Stimulated activated CD4-positive, alpha-beta T cell treated with anti-CD3 and anti-CD28 coated beads, TNF-alpha, amount 100 ng/mL, for 24 hours (primary cell): ENCODE measurements at places on chromosomes 2 and 18.

DNA sequence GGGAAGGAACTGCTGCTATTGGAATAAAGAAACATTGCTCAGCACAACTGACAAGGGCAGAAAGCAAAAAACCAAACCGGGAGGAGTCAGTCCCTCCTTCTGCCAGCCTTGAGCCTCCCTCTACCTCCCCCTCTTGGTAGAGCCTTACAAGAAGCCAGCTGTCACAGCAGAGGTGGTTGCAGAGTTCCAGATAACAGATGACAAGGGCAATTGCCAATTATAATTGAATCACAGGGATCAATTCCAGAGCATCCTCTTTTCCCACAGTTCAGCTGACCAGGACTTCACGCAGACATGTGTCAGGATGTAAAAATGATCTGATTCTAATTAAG, 548.2 kb upstream of the LRRTM1 start:
- DNase-seq = no peak

DNA sequence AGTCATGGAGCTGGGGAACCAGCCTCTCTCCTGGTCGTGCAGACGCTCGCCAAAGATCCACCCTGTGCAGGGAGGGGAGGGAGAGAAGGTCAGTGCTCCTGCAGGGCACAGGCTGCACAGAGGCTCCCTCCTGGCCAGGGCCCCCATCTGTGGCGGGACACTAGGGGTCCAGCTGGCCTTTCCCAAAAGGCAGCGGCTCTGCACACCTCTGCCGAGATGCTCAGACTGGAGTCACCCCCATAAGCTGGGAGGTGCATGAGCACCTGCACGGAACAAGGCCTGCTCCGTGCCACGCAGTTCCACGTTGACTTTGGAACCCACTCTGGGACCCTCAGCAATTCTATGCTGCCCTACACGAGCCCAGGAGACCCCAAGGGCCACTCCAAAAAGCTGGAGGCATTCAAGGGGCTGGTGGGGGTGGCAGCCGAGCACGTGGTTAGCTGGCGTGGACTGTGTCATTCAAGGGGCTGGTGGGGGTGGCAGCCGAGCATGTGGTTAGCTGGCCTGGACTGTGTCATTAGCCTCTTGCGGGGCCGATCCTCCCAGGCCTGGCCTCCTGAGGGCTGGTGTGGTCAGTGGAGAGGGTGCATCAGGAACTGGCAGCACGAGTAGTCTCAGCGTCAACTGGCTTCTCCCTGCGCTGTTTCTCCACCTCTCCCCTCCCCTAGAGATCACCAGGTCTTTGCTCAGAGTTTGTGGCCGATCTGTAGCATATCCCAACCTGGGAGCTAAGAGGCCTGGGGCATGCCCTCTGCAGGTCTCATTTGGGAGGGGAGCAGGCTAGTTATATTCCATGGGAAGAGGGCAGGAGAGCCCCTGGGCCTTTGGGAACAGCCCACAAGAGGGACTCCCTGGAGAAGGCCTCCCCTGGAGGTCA, 9.8 kb downstream of the SNORC start:
- DNase-seq = no peak

- no peak for DNase-seq
Measured at GRCh38 chr2:113873867-113874266, 16.0 kb upstream of the ACTR3 start.

DNA sequence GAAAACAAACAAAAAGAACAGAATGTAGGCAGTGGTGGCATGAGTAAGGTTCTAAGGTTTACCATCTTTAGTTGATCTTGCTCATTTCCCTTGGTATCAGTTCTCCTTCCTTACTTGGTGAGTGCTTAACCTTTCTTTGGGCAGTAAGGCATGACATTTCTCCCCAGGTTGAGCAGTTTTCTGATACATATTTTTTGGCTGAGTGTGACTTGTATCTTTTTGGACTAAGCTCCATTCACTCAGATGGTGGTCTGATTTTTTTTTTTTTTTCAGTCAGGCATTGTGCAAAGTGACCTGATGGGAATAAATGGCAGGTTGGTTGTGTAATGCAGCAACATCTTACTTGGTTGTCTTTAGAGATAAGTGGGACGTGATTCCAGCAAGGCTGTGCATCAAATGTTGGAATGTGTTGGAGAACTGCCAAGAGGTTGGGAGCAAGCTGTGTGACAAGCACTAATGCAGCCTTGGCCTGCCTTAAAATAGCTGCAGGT, 15.1 kb downstream of the SPTBN1 start:
- DNase-seq = no peak

- DNase-seq = no peak
Measured at GRCh38 chr2:78978340-78978739, 47.2 kb upstream of the REG3G start.

- no peak for DNase-seq
Measured at GRCh38 chr2:74369976-74370375, 10.1 kb downstream of the DCTN1 start.

GRCh38 chr2:161422816-161423403, 6.8 kb downstream of the TBR1 start:
- no peak for DNase-seq

DNA sequence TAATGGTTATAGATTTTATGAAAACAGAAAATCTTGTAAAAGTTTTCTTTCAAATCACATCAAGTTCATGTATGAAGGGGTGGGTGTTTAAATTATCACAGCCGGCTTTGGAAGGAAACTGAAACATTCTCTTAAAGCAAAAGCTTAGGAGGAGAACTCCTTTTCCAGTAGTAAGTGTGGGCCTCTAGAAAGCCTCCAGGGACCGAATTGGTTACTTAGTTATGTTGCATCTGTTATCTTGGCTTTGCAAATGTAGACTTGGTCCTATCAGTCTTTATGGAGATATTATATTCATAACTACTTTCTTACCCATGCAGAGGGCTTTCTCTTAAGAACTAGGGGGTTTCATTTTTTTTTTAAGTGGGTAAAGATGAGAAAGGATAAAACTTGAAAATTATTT, 7.4 kb downstream of the NAB1 start:
- DNase-seq = no peak

DNA sequence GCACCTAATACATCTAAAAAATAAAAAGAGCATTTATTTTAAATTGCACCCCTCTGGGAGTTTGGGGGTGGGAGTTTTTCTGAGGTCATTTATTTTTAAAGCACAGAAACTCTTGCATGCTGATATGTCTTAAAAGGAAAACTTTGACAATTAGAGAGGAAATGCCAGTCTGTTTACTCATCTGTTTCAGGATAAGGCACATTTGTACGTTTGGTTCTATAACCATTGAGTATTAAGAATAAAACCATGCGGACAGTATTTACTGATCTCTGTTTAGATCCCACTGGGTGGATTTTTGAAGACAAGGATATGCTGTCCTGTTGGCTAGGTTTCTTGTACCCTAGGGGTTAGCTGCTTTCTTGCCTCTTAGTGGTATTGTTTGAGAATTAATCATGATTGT, 122.9 kb downstream of the TANC1 start:
- no peak for DNase-seq

- DNase-seq = no peak
Measured at GRCh38 chr2:219284501-219285372, 5.6 kb downstream of the DNAJB2 start.

GRCh38 chr2:158413581-158413980, 43.0 kb downstream of the CCDC148 start:
- no peak for DNase-seq

- no peak for DNase-seq
Measured at GRCh38 chr2:102057502-102058292, 65.9 kb downstream of the IL1R2 start.

DNA sequence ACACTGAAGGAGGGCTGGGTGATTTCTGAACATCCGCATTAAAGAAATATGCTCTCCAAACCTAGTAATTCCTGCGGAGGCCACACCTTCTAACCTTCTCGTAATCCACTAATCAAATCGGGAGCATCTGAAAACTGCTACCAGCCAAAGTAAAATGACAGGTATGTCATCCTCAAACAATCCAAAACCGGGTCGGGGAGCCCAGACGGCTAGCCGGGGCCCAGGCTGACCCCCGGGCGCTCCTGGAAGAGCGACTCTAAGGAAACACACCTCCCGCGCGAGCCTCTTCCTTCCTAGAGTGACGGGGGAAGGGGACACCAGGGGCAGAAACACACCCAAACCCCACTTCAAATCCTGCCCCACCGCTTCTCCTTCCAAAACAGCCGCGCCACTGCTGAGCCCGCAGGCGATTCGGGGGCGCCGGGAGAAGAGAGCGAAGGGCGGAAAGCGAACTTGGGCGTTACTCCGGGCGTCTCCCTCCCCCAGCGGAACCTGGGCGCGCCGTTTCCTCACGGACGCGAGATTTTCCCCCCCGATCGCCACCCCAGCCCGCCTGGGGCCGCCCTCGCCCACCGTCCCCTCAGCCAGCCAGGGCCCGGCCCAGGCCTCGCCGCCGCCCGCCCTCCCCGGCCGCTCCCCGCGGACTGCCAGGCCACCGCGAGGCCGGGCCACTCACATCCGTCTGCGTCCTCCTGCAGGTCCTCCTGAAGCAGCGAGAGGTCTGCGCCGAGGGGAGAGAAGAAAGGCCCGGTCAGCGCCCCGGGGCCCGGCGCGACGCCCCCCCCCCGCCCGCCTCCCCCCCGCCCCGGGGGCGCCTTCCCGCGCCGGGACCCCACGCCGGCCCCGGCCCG, 584 bp downstream of the PPP4R1 start:
- no peak for DNase-seq

DNA sequence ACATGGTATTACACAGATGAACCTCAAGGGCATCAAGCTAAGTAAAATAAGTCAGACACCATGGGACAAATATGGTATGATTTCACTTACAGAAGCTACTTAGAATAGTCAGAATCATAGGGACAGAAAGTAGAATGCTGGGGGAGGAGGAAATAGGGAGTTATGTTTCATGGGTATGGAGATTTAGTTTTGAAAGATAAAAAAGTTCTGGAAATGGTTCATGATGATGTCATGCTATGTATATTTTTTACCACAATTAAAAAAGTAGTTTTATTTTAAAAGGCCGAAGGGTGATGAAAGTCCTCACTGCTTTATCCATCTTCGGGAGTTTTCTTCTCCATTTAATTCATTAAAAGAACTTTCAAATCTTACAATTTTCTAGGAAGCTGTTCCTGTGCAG, 181.9 kb downstream of the CALCRL start:
- no peak for DNase-seq

DNA sequence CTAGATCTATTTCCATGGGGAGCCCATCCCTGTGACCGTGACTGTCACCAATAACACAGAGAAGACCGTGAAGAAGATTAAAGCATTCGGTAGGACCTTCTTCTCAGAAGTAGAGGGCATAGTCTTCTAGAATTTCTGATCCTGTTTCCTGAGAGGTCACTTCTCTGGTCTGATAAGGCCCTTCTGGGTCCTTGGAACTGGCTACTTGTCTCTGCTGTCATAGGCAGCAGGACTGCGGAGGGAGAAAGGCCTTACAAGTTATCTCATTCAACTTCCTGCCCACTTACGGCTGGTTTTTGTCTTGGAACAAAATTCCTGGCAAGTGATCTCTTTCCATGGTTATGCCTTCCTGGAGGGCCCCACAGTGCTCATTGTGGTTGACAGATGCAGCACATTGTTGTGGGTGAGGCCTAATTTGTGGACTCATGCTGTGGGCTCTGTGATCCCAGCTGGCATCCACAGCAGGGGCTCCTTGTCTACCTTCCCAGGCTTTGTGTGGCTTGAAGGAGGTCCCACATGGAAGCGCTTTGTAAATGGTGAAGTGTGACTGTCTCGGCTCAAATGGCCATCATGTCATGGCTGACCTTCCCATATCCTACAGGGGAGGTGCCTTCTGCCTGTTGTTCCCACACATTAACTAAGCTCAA, 22.0 kb downstream of the SAG start:
- no peak for DNase-seq

- DNase-seq = no peak
Measured at GRCh38 chr2:98519156-98519555, 74.5 kb downstream of the INPP4A start.

DNA sequence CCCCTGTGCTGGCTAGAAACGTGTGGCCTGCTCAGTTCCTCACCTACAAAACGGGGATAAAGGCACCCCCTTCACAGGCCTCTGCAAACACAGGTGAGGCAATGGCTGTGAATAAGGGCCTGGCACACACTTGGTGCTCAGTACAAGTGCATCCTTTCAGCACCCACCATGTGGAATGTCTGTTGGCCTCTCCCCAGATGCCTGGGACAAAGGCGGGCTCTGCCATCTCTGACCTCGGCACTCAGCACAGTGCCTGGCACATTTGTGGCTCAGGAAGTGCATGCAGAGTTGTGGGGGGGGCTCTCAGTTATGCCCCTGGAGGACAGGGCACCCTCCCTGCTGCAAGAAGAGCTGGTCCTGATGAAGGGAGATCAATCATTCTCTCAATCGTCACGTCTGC, 224.6 kb upstream of the RAB6C start:
- no peak for DNase-seq

DNA sequence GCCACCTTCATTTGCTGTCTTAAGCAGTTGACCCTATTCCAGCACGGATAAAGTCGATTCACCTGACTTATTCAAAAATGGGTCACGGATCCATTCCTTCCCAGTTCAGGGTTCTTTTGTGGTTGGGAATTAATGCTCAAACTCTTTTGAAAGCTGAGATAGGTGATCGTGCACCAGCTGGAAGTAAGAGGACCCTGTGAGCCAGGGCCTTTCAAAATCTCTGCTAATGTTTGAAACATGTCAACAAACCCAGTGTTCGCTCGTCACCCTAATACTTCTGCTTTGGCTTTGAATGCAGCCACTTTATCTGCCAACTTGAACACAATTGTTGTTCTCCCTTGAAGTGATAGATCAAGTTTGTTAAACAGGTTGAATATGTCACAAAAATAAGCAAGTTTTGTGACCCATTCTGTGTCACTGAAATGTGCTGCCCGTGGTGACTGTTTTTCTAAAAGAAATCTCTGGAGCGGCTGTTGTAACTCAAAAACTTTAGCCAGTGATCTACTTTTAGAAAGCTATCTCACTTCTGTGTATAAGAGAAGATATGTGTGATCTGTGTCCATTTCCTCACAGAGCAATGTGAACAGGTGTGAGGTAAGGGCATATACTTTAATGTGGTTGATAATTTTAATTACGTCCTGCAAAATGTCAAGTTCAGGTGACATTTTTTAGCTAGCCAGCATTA, 16.9 kb downstream of the HAT1 start:
- DNase-seq = no peak

- no peak for DNase-seq
Measured at GRCh38 chr2:220789961-220790360, 782.1 kb downstream of the EPHA4 start.

GRCh38 chr2:130726614-130727180, 2.2 kb upstream of the GPR148 start:
- DNase-seq = no peak

DNA sequence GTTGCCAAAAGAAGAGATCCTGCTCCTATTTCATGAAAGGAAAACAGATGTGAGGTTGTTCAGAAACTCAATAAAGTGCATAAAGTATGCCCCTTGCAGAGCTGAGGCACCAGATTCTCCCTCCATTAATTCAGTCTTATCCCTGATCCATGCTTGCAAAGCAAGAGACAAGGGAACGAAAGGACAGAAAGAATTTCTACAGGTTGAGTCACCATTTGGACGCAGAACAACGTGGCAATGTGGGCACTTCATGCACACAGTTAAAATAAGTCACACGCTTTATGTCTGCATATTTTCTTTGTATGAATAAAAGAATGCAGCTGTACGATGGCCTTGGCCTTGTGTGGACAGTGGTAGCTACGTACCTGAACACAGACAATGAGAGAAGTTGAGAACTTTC, 321.7 kb upstream of the REV1 start:
- no peak for DNase-seq

- DNase-seq = no peak
Measured at GRCh38 chr2:122868646-122869275, 1113.3 kb downstream of the TSN start.
